Upper lobe of right lung (tissue), 1 donor: ENCODE measurements at places on chromosomes 7 and 10. TPM values are rescaled to one million over a fixed set of nuclear protein-coding genes. Genes with fewer than 3 reads are reported as not detected.
A peak's percentile ranks its signal among the peaks of the same experiment; 100 is the strongest.

GRCh38 chr10:44865289-44865671, 45.9 kb upstream of the TMEM72 start:
- no peak for DNase-seq

DNA sequence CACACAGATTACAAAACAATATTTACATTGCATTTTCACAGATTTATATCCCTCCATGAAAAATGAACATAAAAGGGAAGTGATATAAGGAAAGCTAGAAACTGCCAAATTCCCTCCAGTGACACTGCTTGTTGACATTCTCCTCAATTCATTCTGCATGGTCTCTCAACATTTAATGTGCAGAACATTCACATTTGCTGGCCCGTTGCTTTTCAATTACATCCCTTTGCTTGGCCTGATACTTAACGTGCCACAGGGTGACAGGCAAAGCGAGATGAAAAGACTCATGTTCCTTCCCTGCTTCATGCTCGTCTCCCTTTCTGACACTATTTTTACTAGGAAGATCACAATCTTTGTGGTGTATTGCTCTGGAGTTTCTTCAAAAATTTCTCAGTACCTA, 1019.7 kb upstream of the LRRN3 start:
- DNase-seq, result no peak

DNA sequence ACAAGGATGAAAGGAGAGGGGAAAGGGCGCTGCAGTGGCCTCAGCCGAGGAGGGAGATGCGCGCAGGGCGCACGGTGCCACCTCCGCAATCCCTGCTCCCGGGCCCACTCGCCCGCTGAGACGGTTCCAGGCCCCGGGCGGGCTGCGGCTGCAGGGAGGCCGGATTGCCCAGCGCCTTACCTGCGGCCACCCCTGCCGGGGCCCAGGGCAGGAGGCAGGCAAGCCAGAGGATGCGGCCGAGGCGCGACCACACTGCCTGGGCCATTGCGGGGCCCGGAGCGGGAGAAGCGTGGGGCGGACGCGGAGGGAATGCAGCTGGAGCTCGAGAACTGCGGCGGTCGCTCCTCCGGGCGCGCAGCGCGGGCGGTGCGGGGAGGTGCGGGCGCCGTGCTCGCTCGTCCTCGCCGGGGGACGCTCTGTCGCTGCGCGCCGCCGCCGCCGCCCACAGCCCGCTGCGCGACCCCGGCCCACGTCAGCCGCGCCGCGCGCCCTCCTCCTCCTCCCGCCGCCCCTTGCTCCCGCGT, at the start of gene TMEM130:
TMEM130 (minus strand) TSS at position 418 of the 524 bp plus-strand sequence; CDS start at position 265, 153 bp downstream.
- DNase-seq, result peak; percentile 63

GRCh38 chr7:79334334-79334733, 119.1 kb downstream of the MAGI2 start:
- no peak for DNase-seq

- DNase-seq, result no peak
These were observed 6.5 kb upstream of the ADCY1 start for GRCh38 chr7:45567713-45568112.

DNA sequence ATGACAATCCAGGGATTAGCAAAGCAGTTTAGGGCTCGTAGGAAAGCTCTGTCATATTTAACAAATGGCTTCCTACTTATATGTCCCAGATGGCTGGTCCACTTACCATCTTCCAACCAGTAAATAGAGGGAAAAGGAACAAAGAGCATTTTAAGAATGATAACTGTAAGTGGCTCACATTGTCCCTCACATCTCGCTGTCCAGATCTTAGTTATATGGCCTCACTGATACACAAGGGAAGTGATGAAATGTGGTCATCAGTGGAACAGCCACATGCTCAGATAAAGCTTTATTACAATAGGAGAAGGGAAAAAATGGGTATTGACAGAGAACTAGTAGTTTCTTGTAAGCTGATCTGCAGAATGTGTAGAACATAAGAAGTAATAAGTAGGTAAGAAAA, 35.8 kb downstream of the IQUB start:
- no peak for DNase-seq

- no peak for DNase-seq
These were observed 79.5 kb upstream of the GPR141 start for GRCh38 chr7:37604078-37604477.

DNA sequence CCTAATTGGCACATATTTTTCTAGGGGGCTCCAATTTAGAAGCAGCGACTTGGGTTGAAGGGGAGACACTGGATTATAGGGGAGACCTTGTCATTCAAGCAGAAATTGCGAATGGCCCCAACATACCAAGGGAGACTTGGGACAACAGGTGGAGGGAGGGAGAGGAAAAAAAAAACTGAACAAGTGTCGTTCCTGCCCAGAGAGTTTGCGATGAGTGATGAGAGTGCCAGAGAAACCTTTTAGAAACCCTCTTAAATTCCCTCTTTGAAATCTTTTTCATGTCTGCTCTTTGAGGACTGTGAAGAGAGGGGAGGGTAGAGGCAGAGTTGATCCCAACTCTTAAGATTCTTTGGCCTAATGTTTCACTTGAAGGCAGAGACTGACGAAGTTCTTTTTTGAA, 24.3 kb downstream of the RBM20 start:
- no peak for DNase-seq

DNA sequence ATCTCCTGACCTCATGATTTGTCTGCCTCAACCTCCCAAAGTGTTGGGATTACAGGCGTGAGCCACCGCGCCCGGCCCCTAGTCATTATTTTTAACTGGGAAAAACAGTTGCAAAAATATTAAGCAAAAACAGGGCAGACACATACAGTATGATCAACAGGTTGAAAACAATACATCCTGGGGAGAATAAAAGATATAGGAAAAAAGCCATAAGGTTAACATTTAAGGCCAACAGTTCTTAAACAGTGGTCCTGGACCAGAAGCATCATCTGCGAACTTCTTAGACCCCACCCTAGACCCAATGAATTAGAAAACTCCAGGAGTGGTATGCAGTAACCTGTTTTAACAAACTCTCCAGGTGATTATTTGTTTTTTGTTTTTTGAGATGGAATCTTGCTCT, 6.5 kb downstream of the UBE2H start:
- no peak for DNase-seq

DNA sequence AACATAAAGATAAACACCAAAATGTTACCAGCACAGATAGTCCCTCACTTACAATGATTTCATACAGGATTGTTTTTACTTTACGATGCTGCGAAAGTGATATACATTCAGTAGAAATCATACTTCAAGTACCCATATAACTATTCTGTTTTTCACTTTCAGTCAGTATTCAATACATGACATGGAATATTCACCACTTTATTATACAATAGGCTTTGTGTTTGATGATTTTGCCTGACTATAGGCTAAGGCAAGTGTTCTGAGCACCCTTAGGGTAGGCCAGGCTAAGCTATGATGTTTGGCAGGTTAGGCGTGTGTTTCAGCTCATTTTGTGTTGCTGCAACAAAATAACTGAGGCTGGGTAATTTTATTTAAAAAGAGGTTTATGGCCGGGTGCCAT, 155.0 kb downstream of the RTKN2 start:
- DNase-seq, result no peak

The PRPF18 gene
- total RNA-seq, result 23.7 TPM

The ADCK2 gene
- total RNA-seq, result 18.2 TPM

The ERVW-1 gene
- not detected for total RNA-seq

The MBLAC1 gene
- total RNA-seq, result 3.0 TPM

The GBX1 gene
- not detected for total RNA-seq
